ENCODE measurements at places on chromosomes 1 and 21. TPM values are rescaled to one million over a fixed set of nuclear protein-coding genes. Genes with fewer than 3 reads are reported as not detected.

DNA sequence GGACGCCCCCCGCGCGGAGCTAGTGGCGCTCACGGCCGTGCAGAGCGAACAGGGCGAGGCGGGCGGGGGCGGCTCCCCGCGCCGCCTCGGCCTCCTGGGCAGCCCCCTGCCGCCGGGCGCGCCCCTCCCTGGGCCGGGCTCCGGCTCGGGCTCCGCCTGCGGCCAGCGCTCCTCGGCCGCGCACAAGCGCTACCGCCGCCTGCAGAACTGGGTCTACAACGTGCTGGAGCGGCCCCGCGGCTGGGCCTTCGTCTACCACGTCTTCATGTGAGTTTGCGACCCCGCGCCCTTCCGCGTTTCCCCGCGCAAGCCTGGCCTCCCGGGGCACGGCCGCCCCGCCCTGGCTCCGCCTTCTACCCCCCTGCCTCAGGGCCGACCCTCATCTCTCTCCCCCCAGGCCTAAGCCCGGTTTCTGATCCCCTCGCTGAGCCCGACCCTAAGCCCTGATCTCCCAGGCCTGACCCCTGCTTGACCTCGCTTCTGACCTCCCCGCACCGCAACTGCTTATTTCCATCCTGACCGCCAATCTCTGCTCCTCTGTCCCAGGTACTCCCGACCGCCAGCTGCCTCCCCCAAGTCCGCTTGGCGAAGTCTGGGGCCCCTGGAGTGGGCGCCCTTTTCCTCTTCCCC lies 669 bp downstream of the KCNQ4 start:
- peaks cover 8% of the 10 kb centered on the region for H3K4me1 ChIP-seq
- H3K27me3 ChIP-seq = peaks cover 35% of the 10 kb centered on the region
- peak overlapping the region; percentile 18 for H3K4me3 ChIP-seq
- no peaks in the 10 kb centered on the region for H3K36me3 ChIP-seq
- H3K27ac ChIP-seq = no peak overlapping the region
- no peak for DNase-seq

Gene YBEY
- polyA plus RNA-seq = 22.1 TPM

Gene LCE1A
- polyA plus RNA-seq = not detected

DNA sequence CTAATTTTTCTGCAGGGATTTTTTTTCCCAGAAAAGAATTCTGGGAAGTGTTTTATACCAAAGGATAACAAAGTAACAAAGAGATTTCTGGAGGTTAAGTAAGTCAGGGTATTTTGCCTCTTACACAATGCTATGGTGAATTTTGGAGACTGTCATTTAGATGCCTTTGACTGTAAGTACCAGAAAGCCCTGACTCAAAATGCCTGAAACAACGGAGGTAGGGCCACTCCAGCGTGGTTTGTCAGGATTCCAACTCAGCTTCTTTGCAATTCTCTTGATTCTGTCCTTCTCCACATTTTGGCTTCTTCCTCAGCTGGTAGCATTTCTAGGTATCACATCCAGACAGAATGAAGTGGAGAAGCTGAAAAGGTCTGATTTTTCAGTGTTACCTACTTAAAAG lies 106.5 kb downstream of the UCHL5 start:
- H3K4me3 ChIP-seq = no peak overlapping the region
- no peaks in the 10 kb centered on the region for H3K4me1 ChIP-seq
- H3K36me3 ChIP-seq = no peaks in the 10 kb centered on the region
- H3K27me3 ChIP-seq = no peaks in the 10 kb centered on the region
- H3K27ac ChIP-seq = no peak overlapping the region

Gene MIA3
- polyA plus RNA-seq = 60.1 TPM

Gene E2F2
- polyA plus RNA-seq = 2.8 TPM

GRCh38 chr21:42061195-42061985 lies 9.7 kb upstream of the UMODL1 start:
- no peak overlapping the region for H3K4me3 ChIP-seq
- no peaks in the 10 kb centered on the region for H3K36me3 ChIP-seq
- no peak for DNase-seq
- no peak overlapping the region for H3K27ac ChIP-seq
- H3K4me1 ChIP-seq = peaks cover 29% of the 10 kb centered on the region

DNA sequence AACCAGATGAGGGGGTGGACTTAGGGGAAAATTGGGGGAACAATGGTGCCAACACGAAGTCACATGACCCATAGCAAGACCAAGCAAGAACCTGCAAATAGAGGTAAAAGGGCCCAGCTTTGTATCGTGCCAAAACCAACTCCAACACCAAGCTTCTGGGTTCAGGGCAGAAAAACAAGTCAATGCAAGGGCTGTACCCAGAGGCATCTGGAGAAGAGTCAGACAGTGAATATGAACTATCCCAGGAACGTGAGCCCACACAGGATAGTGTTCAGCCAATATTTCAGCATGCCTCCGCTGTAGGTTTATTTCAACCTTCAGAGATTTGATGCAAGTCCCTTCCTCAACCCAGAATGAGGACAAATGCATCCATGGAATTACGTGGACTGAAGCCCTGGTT lies 15.0 kb upstream of the ZMYM6 start:
- no peaks in the 10 kb centered on the region for H3K36me3 ChIP-seq
- H3K4me3 ChIP-seq = no peak overlapping the region
- H3K27ac ChIP-seq = no peak overlapping the region
- DNase-seq = no peak
- H3K4me1 ChIP-seq = peaks cover 4% of the 10 kb centered on the region
- H3K27me3 ChIP-seq = no peaks in the 10 kb centered on the region

- peak overlapping the region; percentile 76 for H3K4me3 ChIP-seq
- H3K27me3 ChIP-seq = no peaks in the 10 kb centered on the region
- peaks cover 37% of the 10 kb centered on the region for H3K36me3 ChIP-seq
- H3K27ac ChIP-seq = no peak overlapping the region
- peak; percentile 82 for DNase-seq
These were observed 2.5 kb upstream of the METTL25B start for GRCh38 chr1:156725683-156726280.

Gene CA14
- polyA plus RNA-seq = 0.81 TPM

Gene TNFSF4
- 0.63 TPM for polyA plus RNA-seq

- H3K4me3 ChIP-seq = no peak overlapping the region
- H3K27me3 ChIP-seq = peaks cover 10% of the 10 kb centered on the region
- H3K36me3 ChIP-seq = no peaks in the 10 kb centered on the region
- DNase-seq = no peak
These were observed 16.6 kb upstream of the KLHDC7A start for GRCh38 chr1:18463984-18464664.

Gene PRKAB2
- polyA plus RNA-seq = 35.2 TPM

- peaks cover 30% of the 10 kb centered on the region for H3K4me1 ChIP-seq
- peak overlapping the region; percentile 83 for H3K27ac ChIP-seq
- H3K36me3 ChIP-seq = peaks cover 34% of the 10 kb centered on the region
- peak; percentile 77 for DNase-seq
- no peaks in the 10 kb centered on the region for H3K27me3 ChIP-seq
- H3K4me3 ChIP-seq = peak overlapping the region; percentile 46
These were observed 73.2 kb upstream of the TRAPPC10 start for GRCh38 chr21:43938751-43939442.

Gene IVL
- not detected for polyA plus RNA-seq

DNA sequence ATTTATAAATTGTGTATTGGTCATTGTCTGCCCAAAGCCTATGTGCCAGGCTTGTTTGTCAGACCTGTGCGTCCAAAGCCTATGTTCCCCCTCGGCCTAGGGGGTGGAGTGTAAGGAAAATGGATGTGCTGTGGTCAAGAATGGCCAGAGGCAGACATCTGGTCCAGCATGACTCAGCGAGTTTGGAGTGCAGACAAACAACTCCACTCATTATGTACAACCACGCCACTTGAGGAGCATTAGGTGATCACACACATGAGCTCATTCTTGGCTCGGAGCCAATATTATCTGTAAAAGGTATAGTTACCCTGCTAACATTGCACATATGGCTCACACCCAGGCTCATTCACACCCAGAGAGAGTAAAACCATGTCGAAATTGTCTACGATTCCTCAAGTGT lies 1047.6 kb upstream of the ADGRL4 start:
- H3K4me3 ChIP-seq = no peak overlapping the region
- H3K27me3 ChIP-seq = no peaks in the 10 kb centered on the region
- no peaks in the 10 kb centered on the region for H3K36me3 ChIP-seq
- no peak overlapping the region for H3K27ac ChIP-seq

DNA sequence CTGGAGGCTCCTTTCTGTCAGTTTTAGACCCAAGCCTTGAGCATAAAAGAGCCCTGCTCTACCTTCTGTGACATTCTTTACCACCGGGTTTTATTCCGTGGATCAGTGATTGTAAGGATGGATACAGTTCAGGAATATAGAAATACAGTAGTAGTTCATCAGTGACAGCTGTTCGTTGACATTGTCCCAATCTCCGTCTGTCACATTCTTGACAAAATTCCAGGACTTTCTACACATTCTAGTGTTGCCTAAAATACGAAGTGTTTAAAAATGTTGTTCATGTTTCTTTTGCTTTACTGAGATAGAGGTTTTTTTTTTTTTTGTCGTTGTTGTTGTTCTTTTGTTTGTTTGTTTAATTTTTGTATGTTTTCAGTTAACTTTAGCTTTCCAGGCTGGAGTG lies 29.9 kb downstream of the MAP10 start:
- H3K27ac ChIP-seq = no peak overlapping the region
- H3K4me1 ChIP-seq = no peaks in the 10 kb centered on the region
- H3K27me3 ChIP-seq = no peaks in the 10 kb centered on the region
- no peak for DNase-seq

Gene KIF2C
- 10.9 TPM for polyA plus RNA-seq

DNA sequence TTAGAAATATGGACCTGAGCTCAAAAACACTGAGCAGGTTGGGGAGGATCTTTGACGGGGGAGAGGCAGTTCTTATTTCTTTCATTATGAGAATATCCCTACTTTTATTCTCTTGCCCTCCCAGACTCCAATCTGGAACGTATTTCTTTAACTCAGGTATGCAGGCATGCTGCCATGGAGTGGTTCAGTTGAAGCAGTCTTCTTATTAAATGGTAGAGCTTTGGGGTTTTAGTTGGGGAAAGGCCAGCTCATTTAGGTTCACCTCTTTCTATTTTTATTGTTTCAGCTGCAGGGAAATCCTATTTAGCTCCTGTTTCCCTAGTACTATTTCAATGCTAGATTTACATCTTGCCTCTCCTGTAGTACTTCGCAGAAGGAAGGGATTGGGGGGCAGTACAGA lies 198.9 kb downstream of the TTLL7 start:
- H3K27me3 ChIP-seq = no peaks in the 10 kb centered on the region
- DNase-seq = no peak
- no peaks in the 10 kb centered on the region for H3K36me3 ChIP-seq
- peaks cover 9% of the 10 kb centered on the region for H3K4me1 ChIP-seq

DNA sequence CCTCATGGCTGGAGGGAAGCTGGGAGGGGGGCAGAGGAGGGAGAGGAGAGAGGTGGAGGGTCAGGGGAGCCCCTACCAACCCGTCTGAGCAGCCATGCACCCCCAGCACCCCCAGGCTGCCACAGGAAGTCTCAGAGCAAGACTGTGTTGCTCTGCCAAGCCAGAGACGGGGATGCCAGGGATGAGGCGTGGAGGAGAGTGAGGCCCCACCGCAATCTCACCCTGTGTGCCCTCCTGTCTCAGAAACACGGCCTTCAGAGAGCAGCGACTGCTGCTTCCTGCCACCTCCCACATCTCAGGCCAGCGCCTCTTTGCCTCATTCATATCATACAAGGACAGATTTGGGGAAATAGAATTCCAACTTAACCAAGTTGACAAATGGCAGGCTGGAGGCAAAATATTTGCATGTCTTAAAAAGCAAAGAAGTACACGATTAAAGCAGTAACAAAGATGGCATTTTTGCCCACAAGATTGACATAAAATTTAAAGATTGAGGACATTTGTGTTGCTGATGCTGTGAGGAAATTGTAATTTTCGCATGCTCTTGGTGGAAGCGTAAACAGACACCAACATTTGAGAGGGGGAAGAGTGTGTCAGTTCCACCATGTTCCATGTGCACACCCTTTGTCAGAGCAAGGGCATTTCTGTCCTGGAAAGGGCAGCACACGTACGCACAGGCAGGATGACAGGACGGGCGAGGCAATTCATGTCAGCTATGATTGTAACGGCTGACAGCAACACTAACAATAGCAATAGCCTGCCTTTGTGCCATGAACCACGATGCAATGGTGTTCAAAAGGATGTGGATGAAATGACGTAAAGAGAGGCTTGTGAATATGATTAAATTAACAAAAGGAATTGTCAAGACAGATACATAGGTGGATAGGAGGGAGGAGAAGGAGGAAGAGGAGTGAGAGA lies 59.0 kb upstream of the BACE2 start:
- no peak overlapping the region for H3K4me3 ChIP-seq
- DNase-seq = no peak
- H3K36me3 ChIP-seq = no peaks in the 10 kb centered on the region
- peaks cover 3% of the 10 kb centered on the region for H3K4me1 ChIP-seq

Gene PIP5K1A
- 32.9 TPM for polyA plus RNA-seq

GRCh38 chr1:211328866-211329475 lies 2.3 kb downstream of the TRAF5 start:
- no peaks in the 10 kb centered on the region for H3K27me3 ChIP-seq
- no peak for DNase-seq
- no peaks in the 10 kb centered on the region for H3K36me3 ChIP-seq
- peaks cover 14% of the 10 kb centered on the region for H3K4me1 ChIP-seq
- no peak overlapping the region for H3K27ac ChIP-seq

Gene DDOST
- polyA plus RNA-seq = 201 TPM

DNA sequence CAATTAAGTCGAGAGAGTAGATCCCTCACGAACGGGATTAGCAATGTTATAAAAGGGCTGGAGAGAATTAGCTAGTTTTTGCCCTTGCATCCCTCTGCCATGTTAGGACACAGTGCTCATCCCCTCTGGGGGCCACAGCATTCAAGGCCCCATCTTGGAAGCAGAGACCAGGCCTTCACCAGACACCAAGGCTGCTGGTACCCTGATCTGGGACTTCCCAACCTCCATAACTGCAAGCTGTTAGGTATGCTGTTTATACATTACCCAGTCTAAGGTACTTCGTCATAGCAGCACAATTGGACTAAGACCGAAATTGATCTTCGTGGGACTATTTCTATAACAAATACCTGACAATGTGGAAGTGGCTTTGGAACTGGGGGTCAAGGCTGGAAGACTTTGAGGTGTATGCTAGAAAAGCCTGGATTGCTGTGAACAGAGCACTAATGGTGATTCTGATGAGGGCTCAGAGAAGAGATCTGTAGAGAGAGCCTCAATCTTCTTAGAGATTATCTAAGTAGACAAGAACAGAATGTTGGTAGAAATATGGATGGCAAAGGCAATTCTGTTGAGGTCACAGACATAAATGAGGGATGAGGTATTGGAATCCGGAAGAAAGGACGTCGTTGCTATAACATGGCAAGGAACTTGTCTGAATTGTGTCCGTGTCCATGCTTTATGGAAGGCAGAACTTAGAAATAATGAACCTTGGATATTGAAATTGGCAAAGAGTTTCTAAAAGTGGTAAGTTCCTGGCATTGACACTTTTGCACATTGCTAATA lies 83.8 kb upstream of the KIF26B start:
- H3K4me1 ChIP-seq = no peaks in the 10 kb centered on the region
- H3K27ac ChIP-seq = no peak overlapping the region
- no peaks in the 10 kb centered on the region for H3K27me3 ChIP-seq
- H3K36me3 ChIP-seq = no peaks in the 10 kb centered on the region
- no peak for DNase-seq
